Brain microvascular endothelial cell (primary cell): ENCODE measurements at places on chromosomes 2 and 18.

- DNase-seq = no peak
Observed at GRCh38 chr2:1847846-1848598, 103.7 kb upstream of the PXDN start.

DNA sequence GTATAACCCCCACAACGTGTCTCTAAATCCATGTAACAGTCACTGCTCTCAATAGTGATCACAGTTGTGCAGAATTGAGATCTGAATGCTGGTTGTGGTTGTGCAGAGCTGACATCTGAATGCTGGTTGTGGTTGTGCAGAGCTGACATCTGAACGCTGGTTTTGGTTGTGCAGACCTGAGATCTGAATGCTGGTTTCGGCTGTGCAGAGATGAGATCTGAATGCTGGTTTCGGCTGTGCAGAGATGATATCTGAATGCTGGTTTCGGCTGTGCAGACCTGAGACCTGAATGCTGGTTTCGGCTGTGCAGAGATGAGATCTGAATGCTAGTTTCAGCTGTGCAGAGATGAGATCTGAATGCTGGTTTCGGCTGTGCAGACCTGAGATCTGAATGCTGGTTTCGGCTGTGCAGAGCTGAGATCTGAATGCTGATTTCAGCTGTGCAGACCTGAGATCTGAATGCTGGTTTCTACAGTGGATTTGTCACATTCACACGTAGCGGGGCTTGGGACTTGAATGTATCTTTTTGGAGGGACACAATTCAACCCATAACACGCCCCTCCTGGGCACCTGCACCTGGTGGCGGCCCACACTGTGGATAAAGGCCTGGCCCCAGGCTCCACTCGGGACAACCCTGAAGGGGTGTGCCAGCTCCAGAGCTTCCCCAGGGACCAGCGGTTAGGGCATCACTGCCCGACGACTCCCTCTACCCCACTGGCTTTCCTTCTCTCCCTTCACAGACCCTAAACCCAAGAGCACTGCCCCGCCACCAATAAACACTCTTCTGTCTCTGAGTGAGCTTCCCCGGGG lies 51.1 kb upstream of the SLC66A3 start:
- DNase-seq = no peak

- DNase-seq = no peak
Observed at GRCh38 chr2:204860274-204860673, 315.0 kb downstream of the PARD3B start.

GRCh38 chr2:229715895-229716507 lies 1.6 kb upstream of the DNER start:
- no peak for DNase-seq

GRCh38 chr2:11058129-11058528 lies 97.1 kb upstream of the SLC66A3 start:
- no peak for DNase-seq

- DNase-seq = no peak
Observed at GRCh38 chr18:35045121-35045520, 3.9 kb downstream of the MAPRE2 start.

DNA sequence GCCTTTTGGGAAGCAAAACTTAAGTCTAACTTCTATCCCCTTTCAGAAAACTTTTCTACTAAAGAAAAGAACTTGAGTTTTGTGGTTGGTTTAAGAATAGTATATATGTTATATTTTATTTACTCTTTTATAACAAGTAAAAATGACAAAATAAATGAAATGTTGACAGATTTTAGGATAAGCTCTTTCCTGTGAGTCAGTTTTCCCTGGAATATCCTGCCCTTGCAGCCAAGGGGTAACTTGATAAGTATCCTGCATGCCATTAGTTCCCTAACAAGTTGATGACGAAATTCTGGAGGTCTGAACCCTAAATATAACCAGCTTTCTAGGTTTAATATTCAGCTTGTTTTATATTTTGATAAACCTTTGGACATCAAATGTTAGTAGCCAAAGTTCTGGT lies 7.3 kb upstream of the HTR2B start:
- DNase-seq = no peak

- no peak for DNase-seq
Observed at GRCh38 chr18:58443671-58444070, 185.2 kb downstream of the ALPK2 start.

DNA sequence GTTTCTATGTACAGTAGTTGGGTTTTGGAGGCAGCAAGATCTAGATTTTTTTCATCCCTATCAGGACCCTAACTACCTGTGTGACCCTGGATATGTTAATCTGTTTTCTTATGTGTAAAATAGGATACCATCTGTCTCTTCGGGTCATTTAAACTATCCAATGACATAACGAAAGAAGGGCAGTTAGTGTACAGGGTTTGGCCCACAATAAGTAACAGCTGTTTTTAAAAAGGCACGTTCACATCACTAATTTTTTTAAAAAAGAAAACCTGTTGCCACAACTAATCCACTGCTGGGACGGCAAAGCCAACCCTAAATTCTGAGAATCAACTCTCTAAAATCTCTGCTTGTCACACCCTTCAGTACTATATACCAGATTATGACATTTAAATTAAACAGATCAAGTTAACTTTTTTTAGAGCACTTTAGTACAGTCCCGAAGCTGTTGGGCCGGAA lies 869 bp downstream of the USP40 start:
- no peak for DNase-seq

GRCh38 chr18:42289526-42289925 lies 334.5 kb downstream of the PIK3C3 start:
- no peak for DNase-seq

GRCh38 chr2:213036836-213037235 lies 114.6 kb downstream of the IKZF2 start:
- peak; percentile 54 for DNase-seq

GRCh38 chr18:58886864-58887612 lies 22.4 kb downstream of the ZNF532 start:
- DNase-seq = no peak

- DNase-seq = no peak
Observed at GRCh38 chr2:202171241-202171825, 67.1 kb downstream of the SUMO1 start.

DNA sequence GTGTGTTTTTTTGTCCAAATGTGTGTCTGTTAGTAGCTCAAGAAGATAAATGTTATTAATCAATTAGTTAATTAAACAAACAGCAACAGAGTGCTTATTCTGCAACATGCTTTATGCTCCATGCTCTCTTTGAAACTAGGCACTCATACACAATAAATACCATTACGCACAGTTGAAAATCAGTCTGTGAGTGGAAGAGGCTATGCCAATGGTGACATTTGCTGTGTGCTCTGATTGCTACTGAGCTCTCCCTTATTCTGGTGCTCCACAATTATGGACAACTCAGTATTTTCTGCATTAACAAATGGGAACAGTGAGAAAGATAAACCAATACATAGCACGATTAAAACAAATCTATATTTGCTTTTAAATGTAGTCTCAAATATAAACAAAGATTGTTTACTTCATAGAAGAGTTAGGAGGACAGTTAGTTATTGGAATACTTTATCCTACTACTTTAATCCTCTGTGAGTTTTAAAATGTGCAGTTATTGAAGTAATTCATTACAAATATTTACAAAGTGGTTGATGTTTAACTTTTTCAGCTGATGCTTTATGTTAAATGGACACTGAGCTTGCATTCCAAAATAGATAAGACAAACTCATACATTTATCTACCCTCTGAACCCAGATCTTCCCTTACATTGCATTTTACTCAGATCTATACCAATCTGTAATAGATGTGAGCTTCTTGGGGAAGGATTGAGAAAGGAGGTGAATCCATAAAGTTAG lies 55.3 kb downstream of the NXPH2 start:
- DNase-seq = no peak

DNA sequence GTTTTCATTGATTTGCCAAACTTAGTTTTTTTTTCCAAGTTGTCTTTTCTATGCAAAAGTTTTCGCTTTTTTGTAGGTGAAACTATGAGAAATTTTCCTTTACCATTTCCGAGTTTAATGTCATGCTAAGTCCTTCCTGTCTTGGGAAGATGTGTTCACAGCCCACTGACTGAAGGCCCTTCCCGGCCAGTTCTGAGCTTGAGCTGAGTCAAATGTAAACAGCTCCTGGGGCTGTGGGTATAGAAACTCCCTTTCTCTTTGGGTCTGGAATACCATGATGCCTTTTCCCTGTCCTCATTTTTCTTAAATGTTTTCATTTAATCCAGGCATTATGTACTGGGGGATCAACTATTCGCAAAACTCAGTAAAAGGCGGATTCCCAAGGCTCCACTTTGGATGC lies 69.8 kb upstream of the IL1R1 start:
- DNase-seq = peak; percentile 61

DNA sequence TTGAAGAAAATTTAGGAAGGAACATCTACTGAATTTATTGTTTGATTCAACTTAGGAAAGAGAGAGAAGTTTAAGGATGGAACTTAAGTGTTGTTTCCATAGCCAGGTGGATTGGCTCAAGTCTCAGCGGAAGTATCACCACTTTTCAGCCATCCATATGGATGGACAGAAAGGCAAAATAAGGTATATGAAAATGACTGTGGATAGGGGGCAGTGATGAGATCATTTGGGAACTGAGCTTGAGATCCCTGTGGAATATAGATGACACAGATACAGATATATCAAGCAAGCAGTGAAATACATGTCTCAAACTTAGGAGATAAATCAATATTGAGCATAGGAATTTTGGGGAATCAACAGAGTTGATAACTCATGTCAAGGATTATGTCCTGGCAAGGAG lies 1462.7 kb upstream of the NXPH2 start:
- DNase-seq = no peak

DNA sequence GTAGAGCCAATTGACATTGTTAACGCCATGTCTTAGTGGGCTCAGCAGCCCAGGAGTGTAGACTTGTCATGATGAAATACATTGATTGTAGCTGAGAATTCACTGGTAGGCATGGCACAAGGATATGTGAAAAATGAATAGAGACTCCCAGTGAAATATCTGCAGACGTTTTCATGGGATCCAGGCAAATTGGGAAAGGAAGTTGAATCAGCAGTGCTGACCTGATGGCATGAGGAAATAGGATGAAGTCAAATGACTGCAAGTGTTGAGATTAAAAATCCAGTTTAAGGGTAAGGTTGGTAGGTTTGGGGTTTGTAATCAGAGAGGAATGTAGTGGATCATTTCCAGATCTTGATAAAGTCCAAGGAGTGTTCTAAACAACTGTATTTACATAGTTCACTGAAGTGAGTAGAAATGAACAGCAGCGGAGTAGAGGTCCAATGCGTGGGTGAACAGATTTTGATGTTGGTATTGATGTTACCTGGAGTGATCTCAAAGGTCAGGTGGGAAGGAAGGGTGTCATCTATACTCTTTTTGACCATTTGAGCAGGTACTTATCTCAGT lies 24.6 kb downstream of the INSIG2 start:
- DNase-seq = peak; percentile 45

- peak; percentile 16 for DNase-seq
Observed at GRCh38 chr2:136117391-136117841, 533 bp downstream of the CXCR4 start.

DNA sequence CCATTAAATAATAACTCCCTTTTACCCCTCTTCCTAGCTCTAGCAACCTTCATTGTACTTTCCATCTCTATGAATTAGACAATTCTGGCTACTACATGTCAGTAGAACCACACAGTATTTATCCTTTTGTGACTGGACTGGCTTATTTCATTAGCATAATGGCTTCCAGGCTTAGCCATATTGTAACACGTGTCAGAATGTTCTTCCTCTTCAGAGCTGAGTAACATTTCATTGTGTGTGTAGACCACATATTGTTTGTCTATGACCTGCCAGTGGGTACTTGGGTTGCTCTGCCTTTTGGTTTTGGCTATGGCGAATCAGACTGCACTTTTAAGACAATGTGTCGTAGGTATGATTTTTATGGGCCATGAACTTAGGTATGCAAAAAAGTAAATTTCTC lies 20.9 kb downstream of the TSN start:
- DNase-seq = no peak

GRCh38 chr2:11753886-11754699 lies 7.7 kb downstream of the LPIN1 start:
- DNase-seq = peak; percentile 52

DNA sequence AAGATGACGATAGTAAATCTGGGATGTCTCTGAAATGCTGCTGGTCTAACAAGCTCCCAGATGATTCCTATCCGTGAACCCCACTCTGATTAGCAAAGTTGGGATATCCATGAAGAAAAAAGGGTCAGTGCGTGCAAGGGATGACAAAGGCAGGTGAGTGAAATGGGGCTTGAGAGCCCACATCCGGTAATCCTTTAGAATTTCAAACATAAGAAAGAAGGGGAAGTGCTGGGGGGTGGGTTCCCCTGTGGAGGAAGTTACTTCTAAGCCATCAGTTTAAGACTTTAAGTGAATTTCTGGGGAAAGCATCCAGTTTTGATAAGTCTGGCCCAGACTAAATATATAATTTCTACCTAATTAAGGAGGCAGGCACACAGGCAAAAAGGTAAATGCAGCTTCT lies 209.5 kb downstream of the DPP10 start:
- no peak for DNase-seq

DNA sequence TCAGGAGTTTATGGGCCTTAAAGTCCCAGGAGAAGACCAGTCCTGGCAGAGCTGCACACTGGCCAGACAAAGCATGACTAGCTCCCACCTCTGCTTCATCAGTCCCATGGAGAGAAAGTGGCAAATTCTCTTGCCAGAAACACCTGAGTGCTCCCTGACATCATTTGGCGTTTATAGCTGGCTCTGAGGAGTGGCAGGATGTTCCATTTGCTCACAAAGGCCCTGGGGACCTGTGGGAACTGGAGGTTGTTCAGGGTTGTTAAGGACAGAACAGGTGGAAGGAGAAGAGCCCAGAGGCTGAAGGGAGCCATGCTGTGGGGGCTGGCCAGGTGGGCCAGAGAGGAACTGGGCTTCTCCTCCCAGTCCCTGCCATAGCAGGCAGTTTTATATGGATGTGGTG lies 56.1 kb downstream of the RPL37A start:
- DNase-seq = no peak

GRCh38 chr2:234304950-234305349 lies 191.9 kb downstream of the ARL4C start:
- DNase-seq = peak; percentile 18

- DNase-seq = no peak
Observed at GRCh38 chr2:160426604-160427003, 67.0 kb downstream of the RBMS1 start.

DNA sequence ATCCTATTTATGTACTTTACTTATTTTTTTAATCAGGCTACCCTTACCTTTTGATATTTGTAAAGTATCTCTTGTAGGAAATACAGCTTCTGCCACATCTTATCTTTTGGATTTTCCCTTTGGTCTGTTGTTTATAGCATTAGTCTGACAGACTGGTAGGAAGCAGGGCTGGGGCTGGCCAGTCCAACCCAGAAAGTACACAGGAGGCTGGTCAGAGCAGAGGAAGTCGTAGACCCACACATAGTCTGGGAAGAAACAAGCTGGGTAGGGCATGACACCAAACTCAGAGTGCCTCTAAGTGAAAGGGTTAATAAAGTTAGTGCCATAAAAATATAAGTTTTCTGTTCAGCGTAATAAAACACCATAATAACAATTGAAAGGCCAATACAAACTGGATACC lies 51.7 kb downstream of the BOLA3 start:
- no peak for DNase-seq

DNA sequence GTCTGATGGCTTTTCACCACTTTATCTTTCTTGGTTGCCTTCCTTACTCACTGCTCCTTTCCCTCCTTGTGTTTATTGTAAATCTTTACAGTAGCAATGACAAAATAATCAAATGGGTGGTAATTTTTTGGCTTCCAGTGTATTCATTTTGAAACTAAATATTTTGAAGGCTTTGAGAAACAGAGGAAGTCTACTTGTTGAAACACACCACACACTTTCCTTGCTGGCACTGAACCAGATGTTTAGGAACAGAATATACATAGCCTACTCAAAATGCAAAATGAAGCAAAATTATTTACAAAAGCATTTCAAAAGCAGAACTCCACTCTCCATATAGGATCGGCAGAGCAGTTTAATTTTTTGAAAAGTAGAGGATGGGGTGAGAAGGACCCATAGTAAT lies 189.8 kb downstream of the LTBP1 start:
- no peak for DNase-seq

GRCh38 chr2:25268139-25268538 lies 73.6 kb downstream of the DNMT3A start:
- DNase-seq = no peak
